Pons (tissue), 1 donor: ENCODE measurements at places on chromosomes 11 and 22.

DNA sequence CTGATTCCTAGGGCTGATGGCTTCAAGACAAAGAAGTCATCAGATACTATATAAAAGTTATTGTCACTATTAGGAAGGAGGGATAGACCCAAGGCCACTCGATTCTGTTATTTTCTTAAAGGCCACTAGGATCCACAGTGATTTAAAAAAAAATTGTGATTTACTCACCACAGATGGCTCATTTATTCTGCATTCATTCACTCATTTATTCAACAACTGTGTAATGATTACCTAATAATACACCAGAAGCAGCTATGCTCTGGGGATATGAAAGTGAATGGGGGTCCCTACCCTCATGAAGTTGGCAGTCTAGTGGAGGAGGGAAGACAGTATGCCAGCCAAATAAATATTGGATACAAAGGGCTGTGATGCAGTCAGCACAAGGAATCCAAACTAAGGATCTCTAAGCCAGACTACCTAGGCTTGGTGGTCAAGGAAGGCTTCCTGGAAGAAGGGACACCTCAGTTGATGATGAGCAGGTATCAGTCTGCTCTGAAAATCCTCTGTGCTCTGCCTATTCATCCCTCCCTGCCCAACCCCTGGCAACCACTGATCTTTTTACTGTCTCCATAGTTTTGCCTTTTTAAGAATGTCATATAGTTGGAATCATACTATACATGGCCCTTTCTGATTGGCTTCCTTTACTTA, 110.5 kb downstream of the NAT10 start:
- DNase-seq: no peak

- DNase-seq: no peak
Observed at GRCh38 chr11:95563173-95563572, 226.4 kb downstream of the FAM76B start.

DNA sequence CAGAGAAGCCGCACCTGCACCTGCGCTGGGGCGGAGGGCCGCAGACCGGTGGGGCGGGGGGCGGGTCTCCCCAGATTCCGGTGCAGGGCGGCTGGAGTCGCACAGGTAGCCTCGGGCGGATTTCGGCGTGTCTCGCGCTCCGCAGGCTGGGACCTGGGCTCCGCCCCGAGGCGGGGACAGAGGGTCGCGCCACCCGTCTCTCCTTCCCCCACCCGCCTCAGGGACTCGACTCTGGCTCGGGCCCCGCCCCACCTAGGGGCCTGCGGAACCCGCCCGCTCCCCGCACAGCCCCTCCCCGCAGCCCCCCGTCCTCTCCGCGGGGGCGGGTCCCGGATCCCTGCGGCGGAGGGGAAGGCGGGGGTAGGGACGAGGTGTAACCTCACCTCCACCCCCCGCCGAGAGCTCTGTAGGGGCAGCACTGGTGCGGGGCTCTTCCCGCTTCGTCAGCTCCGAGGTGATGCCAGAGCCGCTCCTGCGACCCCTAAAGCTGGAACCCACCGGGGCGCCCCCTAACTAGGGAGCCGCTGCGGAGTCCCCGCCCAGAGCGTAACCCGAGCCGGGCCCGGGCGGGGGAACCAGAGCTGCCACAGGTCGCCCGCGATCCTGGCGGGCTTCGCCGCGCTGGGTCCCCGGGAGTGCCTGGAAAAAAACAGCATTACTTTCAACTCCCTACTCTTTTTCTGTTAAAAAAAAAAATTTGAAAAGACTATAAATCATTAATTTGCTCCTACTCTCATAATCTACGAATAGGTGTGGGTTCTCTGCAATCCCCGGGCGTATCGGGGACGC, at the start of gene SLC29A2:
TSS of gene SLC29A2 (minus strand) at position 134 of the 789 bp plus-strand sequence. CDS start 169 bp downstream, outside the sequence.
- no peak for DNase-seq

DNA sequence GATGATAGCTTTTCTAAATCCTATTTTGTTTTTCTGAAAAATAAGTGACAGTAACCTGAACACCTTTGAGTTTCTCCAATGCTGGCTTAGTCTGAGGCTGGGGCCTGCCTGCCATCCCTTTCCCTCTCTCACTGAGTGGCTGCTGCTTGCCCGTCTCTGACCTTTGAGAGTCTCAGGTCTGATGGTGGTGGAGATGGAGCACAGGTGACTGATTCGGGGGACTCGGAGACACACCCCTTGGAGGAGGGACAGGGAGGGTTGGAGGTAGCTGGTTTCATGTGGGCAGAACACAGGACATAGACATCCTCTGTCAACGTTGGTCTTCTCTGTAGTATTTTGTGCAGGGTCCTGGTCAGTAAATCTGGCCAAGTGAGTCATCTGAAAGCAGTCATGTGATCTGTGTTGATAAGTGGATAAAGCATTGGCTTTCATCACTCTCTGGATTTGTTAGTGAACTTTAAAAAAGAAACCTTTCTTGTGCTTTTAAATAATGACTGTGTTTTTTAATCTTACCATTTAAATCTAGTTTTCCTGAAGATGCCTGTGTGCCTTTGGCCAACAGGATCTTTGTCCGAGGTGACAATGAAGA, 47.1 kb upstream of the CLDN5 start:
- DNase-seq: no peak

DNA sequence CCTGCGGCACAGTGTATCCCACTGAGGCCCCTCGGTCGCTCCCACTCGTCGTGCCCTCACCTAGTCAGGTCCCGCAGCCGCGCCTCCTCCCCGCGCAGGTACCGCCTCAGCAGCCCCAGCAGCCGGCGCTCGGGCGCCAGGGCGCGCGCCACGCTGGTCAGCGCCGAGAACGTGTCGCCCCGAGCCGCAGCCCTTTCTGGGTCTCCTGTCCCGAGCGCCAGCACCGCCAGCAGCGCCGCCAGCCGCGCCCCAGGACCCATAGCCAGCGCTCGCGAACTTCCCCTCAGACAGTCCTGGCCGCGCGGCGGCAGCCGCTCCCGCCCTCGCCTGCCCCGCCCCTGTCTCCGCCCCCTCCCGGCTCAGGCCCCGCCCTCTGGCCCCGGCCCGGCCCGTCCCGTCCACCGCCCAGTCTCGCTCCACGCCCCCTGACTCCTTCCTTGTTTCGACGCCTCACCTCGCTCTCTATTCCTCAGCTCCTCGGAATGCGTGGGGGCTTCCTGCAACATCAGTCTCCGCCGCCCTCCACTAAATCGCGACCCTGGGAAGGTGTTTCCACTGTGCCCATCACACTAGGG, at the start of gene P4HA3:
TSS of gene P4HA3 (minus strand) at position 289 of the 575 bp plus-strand sequence. CDS start at position 260, 29 bp downstream.
- no peak for DNase-seq

- DNase-seq: no peak
Observed at GRCh38 chr22:36811094-36811800, 5.6 kb downstream of the PVALB start.

- DNase-seq: no peak
Observed at GRCh38 chr11:44977493-44977984, 26.9 kb upstream of the TP53I11 start.

DNA sequence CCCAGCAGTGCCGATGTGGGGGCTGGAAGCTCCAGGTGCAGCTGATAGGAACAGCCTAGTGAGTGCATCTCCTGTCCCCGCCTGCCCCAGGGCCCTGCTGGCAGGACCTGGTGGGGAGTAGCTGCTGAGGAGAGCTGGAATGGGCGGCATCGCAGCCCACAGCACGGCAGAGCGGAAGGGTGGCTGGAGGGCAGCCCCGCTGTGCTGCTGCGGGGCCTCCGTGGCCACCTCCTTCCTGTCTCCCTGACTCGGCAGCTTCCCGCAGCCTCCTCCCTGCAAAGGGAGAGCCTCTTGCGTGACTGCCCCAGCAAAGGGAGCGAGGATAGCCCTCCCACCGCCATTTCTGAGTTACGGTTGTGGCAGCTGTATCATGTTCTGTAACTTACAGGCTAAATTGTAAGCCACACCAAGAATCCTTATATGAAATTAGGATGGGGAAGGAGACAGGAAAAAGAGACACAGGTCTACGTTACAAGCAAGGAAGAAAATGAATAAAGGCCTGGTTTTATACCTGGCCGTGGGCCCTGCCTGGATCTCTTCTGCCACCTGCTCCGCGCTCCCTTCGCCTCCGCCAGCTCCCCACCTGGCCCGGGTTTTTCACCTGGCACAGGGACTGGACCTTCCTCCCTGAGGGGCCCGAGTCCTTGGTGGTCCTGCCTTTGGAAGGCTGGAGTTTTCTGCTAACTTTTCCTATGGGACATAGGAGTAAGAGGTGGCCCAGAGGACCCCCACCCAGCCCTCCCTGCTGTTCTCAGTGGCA, 10.0 kb downstream of the TPCN2 start:
- DNase-seq: no peak

DNA sequence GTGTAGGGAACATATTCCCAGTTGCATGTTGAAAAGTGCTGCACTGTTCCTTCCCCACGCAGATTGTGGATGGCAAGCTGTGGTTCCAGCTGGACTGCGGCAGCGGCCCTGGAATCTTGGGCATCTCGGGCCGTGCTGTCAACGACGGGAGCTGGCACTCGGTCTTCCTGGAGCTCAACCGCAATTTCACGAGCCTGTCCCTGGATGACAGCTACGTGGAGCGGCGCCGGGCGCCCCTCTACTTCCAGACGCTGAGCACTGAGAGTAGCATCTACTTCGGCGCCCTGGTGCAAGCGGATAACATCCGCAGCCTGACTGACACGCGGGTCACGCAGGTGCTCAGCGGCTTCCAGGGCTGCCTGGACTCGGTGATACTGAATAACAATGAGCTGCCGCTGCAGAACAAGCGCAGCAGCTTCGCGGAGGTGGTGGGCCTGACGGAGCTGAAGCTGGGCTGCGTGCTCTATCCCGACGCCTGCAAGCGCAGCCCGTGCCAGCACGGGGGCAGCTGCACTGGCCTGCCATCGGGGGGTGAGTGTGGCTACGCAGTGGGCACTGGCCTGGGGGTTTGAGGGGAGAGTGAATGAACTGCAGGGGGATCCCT, 102.7 kb upstream of the MTNR1B start:
- no peak for DNase-seq

- DNase-seq: no peak
Observed at GRCh38 chr11:59271247-59271755, 58.6 kb upstream of the MPEG1 start.

DNA sequence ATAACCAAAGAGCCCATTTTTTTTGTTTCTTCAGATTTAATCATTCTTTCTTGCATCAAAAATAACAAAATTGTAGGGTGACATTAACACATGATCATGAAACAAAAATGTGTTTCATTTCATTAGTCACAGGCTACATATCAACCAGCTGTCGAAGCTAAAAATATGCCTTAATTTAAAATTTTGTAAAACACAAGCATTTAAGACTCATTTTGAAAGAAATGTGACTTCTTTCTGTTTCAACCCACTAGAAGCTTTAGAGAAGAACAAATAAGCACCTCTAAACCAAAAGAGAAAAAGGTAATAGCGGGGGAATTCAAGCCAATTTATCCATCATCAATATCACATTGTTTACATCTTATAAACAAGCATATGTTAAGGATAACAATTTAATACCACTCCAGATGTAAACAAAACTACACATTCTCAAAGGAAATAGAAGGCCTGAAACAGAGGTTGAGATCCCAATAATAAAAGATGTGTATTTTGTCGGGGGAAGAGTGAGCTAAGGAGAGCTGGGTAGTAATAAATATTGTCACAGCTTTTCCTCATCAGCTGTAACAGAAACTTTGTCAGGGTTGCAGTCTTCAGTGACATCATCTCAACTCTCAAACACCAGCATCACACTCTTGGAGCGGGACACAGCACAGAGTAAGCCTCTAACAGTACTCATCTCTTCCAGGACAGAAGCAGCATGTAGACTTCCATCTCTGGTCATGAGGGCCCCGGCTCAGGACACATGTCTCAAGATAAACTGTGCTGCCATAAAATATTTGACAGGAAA, 42.0 kb downstream of the ALG9 start:
- no peak for DNase-seq

GRCh38 chr11:112770033-112770432, 191.2 kb upstream of the NCAM1 start:
- peak; percentile 56 for DNase-seq

DNA sequence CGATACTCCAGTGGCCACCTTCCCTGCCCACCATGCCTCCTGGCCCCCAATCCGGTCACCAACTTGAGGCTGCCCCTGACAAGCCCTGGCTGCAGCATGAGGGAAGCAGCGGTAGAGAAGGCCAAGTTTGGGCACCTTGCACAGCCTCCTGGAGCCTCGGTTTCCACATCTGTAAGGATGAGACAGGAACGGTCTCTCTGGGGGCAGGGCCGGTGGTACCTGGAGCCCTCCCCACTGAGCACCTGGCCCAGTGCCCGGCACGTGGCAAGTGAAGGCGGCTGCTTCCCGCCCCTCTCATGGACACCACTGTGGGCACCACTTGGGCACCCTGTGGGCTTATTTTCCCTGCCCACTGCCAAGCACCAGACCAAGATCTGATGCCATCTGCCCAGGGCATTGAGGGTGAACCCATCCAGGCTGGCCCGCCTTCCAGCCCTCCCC, 77.8 kb downstream of the CDKN1C start:
- no peak for DNase-seq

- no peak for DNase-seq
Observed at GRCh38 chr11:112735470-112735869, 225.8 kb upstream of the NCAM1 start.

DNA sequence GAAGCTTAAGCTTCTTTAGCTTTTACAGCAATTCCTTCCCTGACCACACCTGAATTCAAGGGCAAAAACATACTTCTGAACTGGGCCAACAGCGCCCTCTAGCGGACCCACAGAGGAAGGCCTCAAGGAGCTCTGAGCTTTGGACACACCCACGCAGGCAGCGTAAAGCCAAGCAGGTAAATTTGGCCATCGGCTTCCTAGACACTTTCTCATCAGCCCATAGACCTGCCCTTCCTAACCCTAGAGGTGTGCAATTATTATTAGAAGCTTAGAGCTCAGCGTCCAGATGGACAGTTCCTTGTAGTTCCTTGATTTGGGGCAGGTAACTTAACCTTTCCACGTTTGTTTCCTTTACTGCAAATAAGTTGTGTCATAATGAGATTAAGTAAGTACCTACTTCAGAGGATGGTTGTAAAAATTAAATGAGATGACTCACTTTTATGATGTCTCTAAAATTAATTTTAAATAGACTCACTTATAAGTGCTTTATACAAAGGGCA, 25.7 kb upstream of the HMGXB4 start:
- peak; percentile 6 for DNase-seq

GRCh38 chr11:109096266-109096665, 325.7 kb upstream of the C11orf87 start:
- no peak for DNase-seq

GRCh38 chr11:76838678-76839068, 22.0 kb upstream of the ACER3 start:
- DNase-seq: no peak

DNA sequence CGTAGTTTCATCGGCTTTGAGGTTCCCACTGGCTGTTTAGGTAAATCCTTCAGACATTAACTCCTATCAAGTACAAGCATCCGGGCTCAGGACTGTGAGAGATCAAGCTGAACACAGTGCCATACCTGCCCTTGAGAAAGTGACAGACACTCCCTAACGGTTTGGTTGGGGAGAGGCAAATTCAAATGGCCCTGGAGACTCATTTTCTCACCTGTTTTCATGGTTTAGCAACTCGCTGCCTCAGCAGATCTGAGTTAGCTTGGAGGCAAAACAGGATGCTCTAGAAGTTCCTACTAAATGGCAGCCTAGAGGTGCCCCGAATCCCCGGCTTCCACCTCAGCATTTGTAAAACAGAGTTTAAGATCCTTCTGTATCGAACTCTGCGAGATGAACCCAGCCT, 3.6 kb upstream of the FBXO3 start:
- DNase-seq: no peak

- DNase-seq: peak; percentile 15
Observed at GRCh38 chr11:73177380-73177777, 35.3 kb upstream of the FCHSD2 start.

GRCh38 chr11:12434325-12434654, 56.9 kb downstream of the PARVA start:
- no peak for DNase-seq
